Putamen (tissue), 1 donor: ENCODE measurements at places on chromosomes 7 and 10.

GRCh38 chr7:128400566-128400965 is 9.2 kb downstream of the IMPDH1 start:
- no peak for DNase-seq

DNA sequence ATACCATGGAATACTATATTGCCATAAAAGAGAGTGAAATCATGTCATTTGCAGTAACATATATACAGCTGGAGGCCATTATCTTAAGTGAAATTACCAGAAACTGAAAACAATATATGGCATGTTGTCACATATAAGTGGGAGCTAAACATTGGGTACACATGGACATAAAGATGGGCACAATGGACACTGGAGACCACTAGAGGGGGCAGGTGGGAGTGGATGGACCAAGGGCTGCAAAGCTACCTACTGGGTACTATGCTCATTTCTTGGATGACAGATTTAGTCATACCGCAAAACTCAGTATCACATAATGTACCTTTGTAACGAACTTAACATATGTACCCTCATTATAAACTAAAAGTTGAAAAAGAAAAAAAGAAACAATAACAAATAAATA is 1167.6 kb downstream of the NXPH1 start:
- DNase-seq = no peak

DNA sequence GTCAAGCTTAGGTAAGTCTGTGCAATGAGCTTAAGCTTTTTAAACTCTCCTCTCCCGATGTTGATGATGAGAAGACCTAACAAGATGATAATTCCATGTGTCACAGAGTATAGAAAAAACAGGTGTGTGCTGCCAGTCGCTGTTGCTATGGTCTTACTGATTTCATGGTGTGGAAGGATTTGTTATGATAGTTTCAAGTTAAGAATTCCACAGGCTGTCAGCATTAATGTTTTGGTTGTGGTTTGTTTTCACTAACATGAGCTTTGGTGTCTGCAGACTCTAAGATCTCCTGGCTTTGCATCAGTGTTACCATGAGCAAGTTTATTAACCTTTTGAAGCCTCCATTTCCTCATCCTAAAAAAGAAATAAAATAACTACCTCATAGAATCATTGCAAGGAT is 123.7 kb downstream of the NSUN6 start:
- no peak for DNase-seq

DNA sequence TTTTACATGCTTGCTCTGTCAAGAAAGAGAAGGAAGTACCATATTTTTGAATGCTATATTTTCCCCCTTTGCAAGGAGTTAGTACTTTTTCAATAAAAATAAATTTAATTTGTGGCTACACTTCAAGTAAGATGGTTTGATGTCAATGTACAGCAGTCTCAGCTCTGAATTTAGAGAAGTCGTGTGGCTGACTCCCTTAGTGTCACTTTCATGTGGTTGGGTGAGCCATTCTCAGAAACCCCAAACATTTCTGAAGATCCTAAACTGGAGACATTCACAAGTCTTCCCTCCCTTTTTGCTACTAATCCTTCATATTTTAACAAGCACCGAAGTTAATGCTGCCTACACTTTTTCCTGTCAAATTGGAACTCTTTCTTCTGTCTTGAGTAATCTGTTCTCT is 244.4 kb downstream of the DYNC1I1 start:
- no peak for DNase-seq

GRCh38 chr7:7577888-7578287 is 11.2 kb downstream of the MIOS start:
- no peak for DNase-seq

DNA sequence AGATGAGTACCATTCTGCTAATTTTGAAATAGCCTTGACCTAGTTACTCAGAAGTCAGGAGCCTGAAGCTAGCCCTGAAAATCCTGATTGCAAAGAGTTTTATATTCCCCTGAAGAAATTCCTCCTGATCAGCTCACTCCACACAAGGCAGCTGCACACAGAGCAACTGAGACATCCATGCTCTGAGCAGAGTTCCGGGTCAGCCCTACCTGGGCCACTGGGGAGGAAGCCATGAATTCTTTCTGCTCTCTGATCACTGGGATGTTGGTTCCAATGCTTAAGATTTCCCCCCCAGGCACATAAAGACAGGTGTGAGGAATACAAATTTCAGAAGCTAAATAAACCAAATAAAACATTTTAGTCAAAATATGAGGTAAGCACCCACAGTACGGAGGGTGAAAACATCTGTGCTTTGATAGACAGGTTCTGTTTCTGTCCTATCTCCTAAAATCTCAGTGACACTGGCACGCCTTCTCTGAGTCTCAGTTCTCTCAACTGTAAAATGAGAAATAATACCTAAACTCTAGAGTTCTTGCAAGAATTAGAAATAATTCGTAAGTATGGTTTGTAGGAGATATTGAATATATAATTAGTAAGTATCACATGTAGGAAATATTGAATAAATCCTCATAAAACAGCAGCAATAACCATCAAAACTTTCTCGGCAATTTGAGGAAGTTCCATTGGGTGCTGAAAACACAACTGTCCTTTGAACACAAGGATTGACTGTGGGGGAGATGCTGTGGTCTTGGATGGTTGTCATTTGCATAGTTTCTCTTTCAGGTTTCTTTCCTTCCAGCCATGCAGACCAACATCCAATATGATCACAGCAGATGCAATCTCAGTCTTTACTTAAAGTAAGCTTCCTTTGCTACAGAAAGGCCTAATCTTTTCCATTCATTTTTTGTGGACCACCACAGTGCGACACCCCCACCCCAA is 133.0 kb upstream of the TNS3 start:
- DNase-seq = no peak

GRCh38 chr10:17954861-17955260 is 3.1 kb downstream of the SLC39A12 start:
- no peak for DNase-seq

GRCh38 chr7:69898189-69898588 is 299.9 kb downstream of the AUTS2 start:
- no peak for DNase-seq

DNA sequence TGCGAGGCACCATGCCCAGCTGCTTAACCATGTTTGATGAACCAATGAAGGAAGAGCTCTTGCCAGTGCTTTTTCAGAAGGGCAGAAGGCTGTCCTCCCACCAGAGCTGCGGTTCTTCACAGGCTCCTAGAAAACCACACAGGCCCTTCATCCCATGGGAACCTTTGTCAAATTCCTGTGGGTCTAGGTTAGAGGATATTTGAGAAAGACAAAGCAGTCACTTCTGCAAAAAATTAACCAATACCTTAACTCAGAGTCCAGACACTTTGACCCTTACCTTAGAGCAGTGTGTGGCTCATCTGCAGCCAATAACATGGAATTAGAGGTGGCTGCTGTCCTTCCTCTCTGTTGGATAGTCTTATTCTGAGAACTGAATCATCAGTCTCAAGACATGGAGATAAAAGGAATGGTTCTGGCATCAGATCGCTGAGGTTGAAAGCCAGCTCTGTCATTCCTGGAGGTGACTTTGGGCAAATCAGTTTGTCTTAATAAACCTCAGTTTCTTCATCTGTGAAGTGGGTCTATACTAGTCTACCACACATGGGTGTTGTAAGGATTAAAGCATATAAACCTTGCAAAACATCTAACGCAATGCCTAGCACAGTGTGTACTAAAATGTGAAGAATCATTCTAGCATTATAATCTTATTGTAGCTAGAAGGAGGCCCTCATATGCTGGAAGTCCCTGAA is 65.1 kb upstream of the PIP4K2A start:
- DNase-seq = no peak

- no peak for DNase-seq
These were observed 297.0 kb downstream of the PHTF2 start for GRCh38 chr7:78095549-78095948.

- no peak for DNase-seq
These were observed 201.0 kb upstream of the IMMP2L start for GRCh38 chr7:111763221-111763801.

DNA sequence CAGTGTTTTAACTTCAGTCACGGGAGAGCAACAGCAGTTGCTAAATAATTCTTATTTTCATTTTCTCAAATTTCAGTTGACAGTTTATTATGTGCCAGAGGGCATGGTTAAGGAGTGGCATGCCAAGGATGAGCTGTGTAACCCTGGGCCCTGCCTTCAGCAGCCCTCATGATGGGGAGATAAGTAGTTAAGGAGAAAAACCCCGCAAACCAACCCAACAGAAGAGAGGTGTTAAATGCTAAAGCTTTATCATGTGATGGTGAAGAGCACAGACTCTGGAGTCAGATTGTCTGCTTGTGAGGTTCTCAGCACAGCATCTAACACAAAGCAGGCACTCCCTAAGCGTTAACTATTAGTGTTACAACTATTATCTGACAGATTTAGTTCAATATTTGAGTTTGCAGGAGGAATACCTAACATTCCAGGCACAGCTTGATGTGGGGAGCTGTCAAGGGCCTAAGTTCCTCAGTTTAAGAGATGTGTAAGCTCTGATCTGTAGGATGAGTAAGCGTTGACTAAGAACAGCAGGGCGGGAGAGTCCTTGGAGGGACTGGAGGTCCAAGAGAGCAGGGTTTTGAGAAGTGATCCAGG is 29.6 kb downstream of the STAM start:
- peak; percentile 18 for DNase-seq

DNA sequence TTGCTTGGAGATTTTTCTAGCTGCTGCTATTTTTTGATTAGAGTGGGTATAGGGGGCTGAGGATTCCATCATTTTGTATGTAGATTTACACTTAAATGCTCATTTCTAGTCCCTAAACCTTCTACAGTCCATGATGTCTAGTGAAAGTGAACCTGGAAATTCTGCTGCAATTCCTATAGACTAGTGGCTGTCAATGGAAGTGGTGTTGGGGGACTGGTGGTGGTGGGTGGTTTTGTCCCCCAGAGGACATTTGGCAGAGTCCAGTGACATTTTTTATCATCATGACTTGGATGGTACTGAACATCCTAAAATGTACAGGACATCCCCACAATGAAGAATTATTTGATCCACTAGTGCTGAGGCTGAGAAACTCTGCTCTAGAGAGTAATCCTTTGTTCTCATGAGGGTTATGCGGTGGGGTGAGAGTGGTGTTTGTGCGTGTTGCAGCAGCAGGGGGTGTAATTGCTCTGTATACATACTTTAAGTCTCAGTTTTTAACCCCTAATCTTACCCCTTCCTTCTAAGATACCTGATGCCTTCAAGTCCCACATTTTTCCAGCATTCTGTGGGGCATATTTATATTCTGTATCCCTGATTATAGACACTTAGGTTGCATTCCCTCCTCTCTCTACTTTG is 35.0 kb downstream of the KIF11 start:
- DNase-seq = no peak

DNA sequence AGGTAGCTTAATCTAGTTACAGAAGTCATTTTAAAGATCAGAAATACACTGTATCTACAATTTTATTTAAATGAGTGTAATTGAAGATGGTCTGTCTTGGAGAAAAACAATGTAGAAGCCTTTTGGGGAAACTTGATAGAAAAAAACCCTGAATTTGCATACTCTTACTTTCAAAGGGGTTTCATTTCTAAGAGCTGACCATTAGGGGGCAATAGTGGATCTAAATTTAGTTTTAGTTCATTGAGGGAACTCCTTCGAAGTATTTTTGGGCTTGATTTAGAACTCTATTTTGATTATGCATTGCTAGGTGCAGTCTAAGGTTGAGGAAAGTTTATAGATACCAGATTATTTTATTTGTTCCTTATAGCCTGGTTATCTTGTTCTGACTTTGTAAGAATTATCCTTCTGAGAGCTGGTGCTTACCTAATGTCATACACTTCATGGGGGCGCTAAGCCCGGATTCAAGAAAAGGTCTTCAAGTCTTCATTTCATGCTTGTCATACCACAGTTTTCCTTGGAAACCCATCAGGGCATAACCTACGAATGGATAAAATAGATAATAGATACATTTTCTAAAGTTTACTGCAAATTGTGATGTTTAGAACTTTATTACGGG is 69.1 kb upstream of the MXI1 start:
- peak; percentile 59 for DNase-seq

GRCh38 chr10:49361178-49361554 is 34.7 kb downstream of the DRGX start:
- no peak for DNase-seq

GRCh38 chr10:110525349-110526260 is 27.9 kb downstream of the DUSP5 start:
- no peak for DNase-seq

- DNase-seq = no peak
These were observed 24.4 kb upstream of the C10orf53 start for GRCh38 chr10:49655099-49655498.

- DNase-seq = no peak
These were observed 8.4 kb upstream of the SEPTIN7 start for GRCh38 chr7:35792472-35792871.

DNA sequence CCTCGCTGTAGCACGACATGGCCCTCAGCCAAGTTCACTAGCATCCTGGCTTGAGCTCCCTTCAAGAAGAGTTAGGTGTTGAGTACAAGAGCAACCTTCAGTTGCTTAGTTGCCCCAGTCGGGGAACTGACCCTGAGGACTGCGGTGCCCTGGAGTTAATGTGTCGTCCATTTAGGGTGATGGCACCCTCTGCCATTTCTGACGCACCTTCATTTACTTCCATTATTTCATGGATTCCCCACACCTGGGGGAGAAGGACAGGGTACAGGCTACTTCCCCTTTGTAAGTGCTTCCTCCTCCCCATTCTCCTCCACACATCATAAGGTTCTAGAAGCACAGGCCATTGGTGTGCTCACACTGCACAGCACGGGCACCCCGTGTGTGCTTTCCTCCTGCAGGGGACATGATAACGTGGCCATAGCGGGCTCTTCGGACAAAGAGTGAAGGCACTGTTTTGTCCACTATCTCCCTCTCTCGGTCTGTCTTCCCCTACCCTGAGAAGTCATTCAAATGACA is 1.8 kb downstream of the ALOX5 start:
- DNase-seq = no peak

DNA sequence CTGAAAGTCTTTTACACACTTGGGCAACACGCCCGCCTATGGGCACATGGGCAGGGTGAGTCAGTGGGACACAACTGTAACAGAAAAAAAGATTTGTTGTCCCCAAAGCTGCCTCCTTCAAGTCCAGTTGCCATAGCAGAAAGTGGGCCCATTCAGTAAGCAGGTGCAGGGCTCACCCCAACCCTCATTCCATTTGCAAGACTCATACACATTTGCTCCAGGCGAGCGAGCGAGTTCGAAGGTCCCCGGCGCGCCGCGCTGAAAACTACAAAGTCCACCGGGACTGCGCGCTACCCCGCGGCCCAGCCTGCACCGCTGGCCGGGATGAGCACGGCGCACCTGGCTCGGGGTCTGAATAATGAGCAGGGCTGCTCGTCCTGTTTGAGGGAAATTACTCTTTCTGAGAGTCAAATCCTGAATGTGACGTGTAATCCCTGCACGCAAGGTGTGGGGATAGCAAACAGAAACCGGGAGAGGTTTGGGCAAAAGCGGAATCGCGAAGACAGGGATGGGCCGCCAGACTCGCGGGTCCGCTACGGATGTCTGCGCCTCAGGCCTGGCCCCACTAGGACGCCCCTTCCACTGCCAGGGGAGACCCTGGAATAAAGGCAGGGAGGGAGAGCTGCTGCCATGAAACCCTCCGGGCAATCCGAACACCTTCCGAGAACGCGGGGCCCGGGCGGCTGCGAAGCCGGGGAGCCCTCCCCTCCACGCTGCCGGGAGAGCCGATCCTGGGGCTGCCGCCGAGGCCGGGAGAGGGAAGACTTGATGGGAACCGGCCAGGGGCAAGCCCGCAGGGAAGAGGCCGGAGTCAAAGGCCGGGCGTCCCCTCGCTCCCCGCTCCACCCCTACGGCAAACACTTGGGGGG is 982 bp downstream of the COBL start:
- no peak for DNase-seq

- DNase-seq = no peak
These were observed 25.1 kb downstream of the CDK14 start for GRCh38 chr7:90621125-90621746.
